Stimulated activated CD4-positive, alpha-beta T cell treated with anti-CD3 and anti-CD28 coated beads, Interleukin-2, amount 100 ng/mL, for 4 hours (primary cell): ENCODE measurements at places on chromosomes 3 and 15.

- DNase-seq = no peak
Measured at GRCh38 chr3:4613366-4613765, 120.2 kb downstream of the ITPR1 start.

DNA sequence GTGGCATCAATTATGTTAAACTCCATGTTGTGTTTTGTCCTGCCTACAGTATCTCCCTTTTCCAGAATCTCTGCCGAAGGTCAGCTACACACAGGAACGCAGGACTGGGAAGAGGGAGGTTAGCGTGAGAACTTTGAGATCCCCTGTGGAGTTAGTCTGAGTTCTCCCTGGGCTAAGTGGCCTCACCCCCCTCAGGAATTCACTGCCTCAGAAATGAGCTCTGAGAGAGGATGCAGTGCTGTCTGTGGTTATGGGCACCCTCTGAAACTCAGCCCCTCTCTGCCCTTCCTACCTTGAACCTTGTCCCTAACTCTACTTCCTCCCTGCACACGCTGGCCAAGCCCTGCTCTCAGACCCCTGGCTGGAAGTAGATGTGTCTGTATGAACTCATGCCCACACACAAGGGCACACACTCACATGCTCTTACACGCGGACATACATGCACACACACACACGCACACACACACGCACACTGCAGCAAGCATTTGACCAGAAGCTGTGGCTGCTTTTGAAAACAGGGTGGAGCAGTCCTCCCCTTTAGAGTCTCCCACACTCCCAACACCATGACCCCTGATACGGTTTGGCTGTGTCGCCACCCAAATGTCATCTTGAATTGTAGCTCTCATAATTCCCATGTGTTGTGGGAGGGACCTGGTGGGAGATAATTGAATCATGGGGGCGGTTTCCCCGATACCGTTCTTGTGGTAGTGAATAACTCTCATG is 5.3 kb upstream of the VIPR1 start:
- no peak for DNase-seq

- no peak for DNase-seq
Measured at GRCh38 chr15:67945951-67946700, 106.3 kb upstream of the RNU6-1 start.

DNA sequence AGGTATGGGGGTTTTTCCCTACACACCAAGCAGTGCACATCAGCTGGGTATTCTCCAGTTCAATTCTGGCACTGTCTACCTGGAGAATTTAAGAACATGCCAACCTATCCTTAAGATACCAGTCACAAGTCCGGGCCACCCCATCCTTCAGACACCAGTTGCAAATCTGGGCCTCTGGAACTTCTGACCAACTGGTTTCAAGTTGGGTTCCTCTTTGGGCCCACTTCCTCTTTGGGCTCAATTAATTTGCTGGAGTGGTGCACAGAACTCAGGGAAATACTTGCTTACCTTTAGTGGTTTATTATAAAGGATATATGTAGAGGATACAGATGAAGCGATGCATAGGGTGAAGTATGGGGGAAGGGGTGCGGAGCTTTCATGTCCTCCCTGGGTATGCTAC is 25.3 kb downstream of the GLCE start:
- no peak for DNase-seq

DNA sequence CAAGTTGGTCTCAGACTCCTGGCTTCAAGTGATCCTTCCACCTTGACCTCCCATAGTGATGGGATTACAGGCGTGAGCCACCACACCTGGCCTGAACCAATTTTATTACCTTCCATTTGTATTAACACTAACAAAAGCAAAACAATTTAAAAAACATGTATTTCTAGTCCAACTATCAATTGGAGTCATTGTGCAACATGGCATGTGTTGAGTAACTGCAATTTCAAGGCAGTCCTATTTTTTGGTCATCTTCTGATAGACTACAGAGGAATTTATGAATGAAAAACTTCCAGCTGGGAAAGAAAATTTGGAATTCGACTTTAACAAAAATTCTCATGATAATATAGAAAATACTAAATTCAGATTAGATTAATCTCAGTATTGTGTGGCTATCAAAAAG is 16.8 kb downstream of the SPTSSB start:
- no peak for DNase-seq

DNA sequence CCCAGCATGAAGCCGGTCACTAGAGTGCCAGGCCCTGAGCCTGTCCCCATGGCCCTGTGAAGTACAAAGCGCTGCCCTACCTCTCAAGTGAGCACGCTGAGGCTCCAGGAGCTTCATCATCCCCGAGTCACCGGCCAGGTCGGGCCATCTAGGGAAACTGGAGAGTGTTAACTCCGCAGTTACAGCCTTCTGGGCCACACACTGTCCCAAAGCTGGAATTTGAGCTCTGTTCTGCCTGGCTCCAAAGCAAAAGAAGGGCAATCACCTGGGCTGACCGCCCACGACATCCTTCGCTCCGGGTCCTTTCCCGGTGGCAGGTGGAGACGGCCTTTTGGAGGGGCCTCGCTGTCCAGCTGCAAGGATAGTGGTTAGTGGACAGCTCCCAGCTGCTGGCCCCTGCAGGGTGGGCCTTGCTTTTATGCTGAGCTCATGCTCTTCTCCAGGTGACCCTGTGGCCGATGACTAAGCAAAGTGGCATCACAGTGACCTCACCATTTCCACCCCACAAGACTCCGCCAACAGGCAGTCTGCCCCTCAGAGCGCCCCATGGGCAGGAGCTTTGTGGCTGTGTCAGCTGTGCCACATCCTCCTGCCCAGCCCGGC is 3.5 kb upstream of the MUC4 start:
- DNase-seq = no peak

DNA sequence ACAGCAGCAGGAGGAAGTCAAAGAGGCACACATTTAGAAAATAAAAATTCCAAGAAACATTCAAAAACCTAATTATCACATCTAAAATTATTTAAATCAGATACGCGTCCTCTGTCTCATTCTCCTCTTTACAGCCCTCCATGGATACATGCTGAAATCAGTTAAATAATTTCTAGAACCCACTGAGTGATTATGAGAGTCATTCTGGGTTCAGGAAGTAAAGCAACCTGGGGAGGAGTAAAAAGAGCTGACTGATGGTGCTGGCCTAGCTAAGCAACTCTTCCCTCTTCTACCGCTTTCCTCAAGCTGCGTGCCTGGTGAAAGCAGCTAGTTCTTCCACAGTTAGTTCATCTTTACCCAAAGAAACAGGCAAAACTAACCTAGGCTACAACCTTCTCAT is 48.7 kb downstream of the RAF1 start:
- DNase-seq = no peak

GRCh38 chr3:48561045-48561736 is 2.4 kb downstream of the UCN2 start:
- DNase-seq = no peak

GRCh38 chr3:24604215-24604614 is 109.6 kb upstream of the THRB start:
- no peak for DNase-seq

DNA sequence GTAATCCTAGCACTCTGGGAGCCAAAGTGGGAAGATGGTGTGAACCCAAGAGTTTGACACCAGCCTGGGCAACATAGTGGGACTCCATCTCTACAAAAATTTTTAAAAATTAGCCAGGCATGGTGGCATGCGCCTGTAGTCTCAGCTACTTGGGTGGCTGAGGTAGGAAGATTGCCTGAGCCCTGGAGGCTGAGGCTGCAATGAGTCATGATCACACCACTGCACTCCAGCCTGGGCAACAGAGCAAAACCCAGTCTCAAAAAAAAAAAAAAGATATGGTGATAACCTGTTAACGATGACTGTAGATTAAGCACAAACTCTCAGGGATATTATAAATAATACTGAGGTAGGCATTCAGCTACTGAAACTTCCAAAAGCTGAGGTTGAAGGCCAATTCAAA is 107.5 kb downstream of the SLC49A4 start:
- DNase-seq = no peak

DNA sequence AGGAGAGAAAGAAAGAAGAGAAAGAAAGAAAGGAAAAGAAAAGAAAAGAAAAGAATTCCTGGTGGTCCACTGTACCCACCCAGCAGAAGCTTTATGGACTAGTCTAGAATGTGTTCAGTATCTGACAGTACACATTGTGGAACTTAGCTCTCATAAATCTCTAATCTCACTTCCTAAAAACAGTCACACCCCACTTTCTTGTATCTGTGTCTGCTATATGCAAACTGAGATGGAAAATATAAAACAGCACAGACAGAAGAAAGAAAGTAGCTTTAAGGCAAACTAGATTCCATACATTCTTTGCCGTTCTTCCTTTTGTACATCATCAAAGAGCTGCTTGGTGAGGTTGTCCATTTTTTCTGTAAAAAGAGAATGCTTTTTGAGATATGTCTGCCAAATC is 41.1 kb upstream of the GNB5 start:
- no peak for DNase-seq

DNA sequence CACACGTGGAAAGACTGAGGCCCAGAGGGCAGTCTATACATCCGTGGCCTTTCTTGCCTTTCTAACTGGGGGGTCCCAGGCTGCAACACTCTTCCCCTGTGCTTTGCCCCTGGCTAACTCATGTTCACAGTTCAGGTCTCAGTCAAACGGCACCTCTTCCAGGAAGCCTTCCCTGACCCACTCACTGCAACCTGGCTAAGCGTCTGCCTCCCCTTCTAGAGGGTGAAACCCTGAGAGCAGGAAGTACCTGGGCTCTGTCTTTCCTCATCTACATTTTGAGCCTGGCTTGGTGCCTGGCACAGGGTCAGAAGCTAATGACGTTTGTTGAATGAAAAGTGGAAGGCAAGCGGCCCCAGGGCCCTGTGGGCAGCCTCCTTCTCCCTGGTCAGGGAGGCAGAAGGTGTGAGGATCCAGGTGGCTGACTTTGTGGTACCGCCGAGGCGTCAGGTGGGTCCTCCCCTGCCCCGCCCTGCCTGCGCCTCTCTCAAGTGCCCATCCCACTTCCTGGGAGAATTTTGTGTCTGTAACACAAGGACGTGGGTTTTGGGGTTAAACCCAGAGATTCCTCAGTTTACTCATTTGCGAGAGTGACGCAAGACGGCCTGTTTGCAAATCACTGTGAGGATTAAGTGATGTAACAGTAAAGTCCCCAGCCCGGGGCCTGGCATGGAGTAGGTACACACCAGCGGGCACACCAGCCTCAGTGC is 32.1 kb downstream of the DNASE1L3 start:
- DNase-seq = no peak
